ENCODE measurements at places on chromosomes 11 and 22. TPM values are rescaled to one million over a fixed set of nuclear protein-coding genes. Genes with fewer than 3 reads are reported as not detected.

The MS4A4E gene
- not detected for total RNA-seq

The OR52N4 gene
- not detected for total RNA-seq

The SEPTIN3 gene
- 1.3 TPM for total RNA-seq

The APOA1 gene
- total RNA-seq, result not detected

The TMEM121B gene
- total RNA-seq, result 0.21 TPM

The BARX2 gene
- total RNA-seq, result not detected

The DENND6B gene
- total RNA-seq, result 1.6 TPM

The ACTN3 gene
- not detected for total RNA-seq

The P2RX3 gene
- 0.31 TPM for total RNA-seq

The DLG2 gene
- total RNA-seq, result 0.20 TPM

The MUC6 gene
- total RNA-seq, result not detected

The UCP3 gene
- 1.4 TPM for total RNA-seq

All from A549 treated with ZK216348 at 1 μM for 4 hours (cell line).